ENCODE measurements at places on chromosomes 3 and 15.

DNA sequence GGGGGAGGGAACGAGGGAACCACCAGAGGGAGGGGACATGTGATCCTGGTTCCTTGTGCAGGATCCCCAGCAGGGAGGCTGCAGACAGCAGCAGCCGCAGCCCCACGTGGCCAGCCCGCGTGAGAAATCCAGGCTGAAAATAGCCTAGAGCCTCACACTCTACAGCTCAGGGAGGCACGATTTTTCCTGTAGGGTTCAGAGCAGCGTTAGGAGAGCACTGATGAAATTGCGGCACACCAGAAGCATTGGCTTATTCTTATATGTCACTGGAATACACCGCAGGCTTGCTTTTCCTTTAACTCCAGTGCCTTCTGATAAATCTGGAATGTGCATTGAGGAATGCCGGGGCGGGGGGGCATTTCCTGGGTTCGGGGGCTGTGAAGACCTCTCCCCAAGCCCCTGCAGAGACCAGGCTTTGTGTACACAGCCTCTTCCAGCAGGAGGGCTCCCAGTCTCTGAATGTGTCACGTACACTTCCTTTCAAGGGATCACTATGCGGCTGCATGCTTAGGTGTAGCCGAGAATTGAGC lies 193.0 kb downstream of the ATP10A start:
- DNase-seq: no peak

GRCh38 chr15:75229191-75230015 lies 27.7 kb downstream of the C15orf39 start:
- DNase-seq: no peak

DNA sequence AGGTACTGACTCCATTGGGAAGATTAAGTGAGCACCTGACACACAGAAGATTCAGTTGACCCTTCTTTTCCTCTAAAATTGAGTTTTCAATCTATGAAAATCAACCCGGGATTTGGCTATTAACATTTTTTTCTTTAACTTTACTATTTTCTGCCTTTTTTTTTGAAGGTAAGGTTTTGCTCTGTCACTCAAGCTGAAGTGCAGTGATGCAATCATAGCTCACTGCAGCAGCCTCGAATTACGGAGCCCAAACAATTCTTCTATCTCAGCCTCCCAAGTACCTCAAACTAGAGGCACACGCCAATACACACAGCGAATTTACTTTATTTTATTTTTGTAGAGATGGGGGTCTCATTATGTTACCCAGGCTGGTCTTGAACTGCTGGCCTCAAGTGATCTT lies 1029.5 kb downstream of the MCTP2 start:
- no peak for DNase-seq

DNA sequence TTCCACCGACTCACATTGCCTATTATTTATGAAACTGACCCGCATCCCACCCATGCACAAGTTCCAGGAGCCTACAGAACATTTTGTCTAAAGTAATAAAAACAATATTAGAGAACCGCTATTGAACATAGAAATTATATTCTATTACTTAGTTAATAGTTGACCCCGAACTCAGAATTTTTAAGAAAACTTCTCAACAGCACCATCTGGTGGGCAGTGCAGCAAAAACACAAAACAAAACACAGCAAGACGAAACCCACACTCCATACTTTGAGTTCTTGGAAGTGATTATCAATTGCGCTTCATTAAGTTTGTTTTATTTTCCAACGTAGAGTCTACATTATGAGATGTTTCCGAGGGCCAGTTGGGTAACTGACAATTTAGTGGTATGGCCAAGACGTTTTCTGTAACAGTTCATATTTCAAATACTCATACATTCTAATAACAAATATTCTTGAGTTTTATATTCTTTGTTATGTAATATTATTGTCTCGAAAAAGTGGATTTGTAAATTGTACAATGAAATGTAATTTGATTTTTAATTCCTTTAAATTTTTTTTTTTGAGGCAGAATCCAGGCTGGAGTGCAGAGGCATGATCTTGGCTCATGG lies 24.0 kb upstream of the C3orf70 start:
- no peak for DNase-seq

DNA sequence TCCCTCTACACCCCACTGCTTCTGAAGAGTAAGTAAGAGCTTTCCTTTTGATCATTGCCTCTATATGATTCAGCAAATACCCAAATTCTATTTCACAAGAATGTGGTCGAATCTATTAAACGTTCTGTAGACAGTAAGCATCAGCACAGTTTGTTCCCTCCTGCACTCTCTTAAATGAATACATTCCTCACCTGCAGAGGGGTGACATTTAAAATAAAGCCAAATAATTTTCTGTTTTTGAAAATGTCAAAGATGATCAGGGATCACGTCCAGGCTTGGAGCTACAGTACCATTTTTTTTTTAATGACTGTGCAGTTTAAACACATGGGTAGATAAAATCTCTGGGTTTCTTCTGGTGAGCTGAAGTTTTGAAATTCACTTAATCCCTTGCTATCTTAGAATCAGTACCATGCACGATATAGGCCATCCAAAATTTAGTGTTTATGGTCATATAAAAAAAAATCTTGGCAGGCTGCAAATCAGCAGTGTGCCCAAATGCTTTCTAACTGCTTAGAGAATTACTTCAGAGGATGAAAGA lies 12.8 kb downstream of the PYDC2 start:
- DNase-seq: no peak

DNA sequence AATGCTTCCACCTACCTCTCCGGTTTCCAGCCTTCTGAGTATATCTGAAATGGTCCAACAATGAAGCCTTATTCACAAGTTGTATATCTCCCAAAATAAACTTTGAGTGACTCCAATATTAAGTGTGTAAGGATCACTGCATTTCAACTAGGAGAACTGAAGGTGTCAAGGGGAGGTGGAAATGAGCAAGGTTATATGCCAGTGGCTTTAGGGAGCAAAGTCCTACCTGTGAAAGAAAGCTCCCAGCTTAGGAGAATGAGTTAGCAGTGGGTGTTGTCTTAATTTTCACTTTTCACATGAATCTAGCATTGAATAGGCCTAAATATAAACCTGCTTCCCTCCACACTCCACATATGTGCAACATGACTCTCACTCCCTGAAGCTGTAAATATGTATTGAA lies 29.0 kb downstream of the LMCD1 start:
- no peak for DNase-seq

DNA sequence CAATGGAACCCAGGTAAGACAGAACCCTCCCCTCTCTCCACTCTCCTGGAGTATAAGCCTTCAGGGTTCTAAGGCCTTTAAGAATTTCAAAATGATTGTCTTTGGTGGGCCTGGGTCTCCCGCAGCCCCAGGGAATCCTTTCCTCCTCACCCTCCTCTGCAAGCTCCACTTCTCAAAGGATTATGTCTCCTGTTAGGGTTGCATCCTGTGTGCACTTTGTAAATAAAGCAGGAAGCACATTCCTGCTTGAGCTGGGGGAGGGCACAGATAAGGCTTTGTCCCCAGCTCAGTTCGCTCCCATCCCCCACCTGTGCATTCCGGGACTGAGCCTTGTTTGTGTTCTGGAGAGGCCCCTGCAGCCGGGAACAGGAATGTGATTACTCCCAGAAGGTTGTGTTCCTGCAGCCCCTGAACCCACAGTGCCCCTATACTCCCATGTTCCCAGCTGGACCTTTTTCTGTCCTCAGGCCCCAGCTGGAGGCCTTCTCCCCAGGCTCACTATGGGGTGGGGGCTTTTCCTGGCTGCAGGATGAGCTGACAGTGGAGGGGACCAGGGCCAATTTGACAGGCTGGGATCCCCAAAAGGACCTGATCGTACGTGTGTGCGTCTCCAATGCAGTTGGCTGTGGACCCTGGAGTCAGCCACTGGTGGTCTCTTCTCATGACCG lies 9.5 kb downstream of the TYRO3 start:
- DNase-seq: no peak

- DNase-seq: no peak
Observed at GRCh38 chr15:81301385-81301784, 22.6 kb downstream of the STARD5 start.

DNA sequence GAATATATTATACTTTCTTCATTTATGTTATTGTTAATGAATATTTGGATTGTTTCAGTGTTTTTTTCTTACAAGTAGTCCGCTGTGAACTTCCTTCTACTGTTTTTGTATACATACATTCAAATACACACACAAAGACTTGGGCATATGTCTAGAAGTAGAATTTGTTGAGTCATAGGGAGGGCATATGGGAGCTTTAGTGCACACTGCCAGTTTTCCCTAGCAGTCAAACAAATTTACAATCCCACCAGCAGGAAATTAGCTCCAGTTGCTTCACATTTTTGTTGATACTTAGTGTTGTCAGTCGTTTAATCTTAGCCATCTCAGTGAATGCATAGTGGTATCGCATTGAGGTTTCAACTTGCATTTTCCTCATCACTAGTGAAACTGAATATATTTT lies 492.3 kb downstream of the DIPK2A start:
- no peak for DNase-seq

GRCh38 chr3:115359536-115359935 lies 212.4 kb upstream of the ZBTB20 start:
- DNase-seq: no peak

GRCh38 chr15:26623071-26623470 lies 149.8 kb downstream of the GABRB3 start:
- DNase-seq: no peak

DNA sequence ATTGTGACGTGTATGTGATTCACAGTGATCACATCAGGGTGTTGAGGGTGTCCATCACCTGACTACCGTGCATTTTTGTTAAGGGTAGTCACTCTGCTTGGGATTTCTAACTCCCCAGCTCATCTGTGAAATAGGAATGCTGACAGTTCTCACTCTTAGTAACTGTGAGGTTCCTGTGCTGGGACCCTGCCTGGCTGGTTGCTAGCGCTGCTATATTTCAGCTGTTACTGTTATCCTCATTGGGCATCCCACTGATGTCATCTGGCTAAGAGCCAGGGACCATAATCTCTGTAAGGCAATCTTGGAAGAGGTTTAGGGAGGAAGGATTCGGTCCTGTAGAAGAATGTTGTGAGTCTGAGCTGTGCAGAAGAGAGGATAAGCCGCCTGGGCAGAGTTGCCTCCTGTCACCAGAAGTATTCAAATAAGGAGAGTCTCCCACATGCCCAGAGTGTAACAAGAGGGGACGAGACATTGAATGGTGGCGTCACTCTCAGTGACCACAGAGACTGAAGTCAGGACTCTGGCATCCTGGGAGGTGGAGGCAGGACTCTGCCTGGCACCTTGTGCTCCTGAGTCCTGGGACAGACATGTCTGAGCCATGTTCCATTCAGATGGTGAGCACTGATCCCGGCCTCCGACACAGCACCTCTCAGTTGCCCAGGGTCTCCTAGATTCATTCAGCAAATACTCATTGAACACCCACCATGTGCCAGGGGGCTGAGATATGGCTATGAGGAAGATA lies 52.2 kb downstream of the FBLN2 start:
- DNase-seq: no peak

- DNase-seq: no peak
Observed at GRCh38 chr3:101512396-101512645, 691 bp downstream of the SENP7 start.

DNA sequence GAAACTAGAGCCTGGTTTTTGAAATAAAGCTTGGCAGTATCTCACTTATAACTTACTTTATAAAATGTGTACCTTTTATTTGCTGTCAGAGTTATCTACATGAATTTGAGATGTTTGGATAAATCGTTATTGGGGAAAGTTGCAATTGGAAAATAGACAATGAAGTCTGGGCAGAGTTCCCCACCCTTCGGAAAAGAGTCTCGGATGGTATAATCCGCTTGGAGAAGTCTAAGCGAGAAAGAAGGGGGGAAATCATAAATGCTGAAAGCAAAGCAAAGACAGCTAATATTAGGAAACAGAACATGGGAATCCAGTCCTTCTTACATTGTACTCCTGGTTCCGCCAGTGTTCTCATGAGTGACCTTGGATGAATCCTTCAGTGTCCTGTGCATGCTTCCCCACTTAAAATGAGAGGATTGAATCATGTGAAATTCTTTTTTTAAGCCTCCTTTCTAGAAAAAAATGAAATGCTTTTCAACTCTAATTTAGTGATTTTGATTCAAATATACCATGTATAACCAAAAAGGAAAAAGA lies 162.4 kb downstream of the ATG7 start:
- no peak for DNase-seq

DNA sequence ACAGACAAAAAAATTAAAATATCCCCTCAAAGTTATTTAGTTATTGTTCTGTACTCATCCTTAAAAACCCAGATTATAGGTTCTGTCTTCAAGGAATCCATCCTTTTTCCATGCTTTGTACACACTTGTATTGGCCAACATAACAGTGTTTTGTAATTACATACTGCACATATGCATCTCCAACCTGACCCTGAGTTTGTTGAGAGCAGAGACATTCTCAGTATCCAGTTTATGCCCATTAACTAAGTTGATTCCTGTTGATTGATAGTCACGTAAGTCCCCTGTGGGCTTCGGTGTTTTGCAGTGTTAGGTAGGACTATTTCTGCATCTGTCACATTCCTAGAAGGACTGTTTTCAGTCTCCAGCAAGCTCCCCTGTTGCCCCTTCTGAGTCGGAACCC lies 33.6 kb downstream of the MOBP start:
- no peak for DNase-seq

- DNase-seq: no peak
Observed at GRCh38 chr15:56760186-56760585, 26.9 kb upstream of the ZNF280D start.

- no peak for DNase-seq
Observed at GRCh38 chr3:141193066-141193830, 38.4 kb upstream of the PXYLP1 start.

- no peak for DNase-seq
Observed at GRCh38 chr15:60077581-60078359, 73.7 kb downstream of the FOXB1 start.

DNA sequence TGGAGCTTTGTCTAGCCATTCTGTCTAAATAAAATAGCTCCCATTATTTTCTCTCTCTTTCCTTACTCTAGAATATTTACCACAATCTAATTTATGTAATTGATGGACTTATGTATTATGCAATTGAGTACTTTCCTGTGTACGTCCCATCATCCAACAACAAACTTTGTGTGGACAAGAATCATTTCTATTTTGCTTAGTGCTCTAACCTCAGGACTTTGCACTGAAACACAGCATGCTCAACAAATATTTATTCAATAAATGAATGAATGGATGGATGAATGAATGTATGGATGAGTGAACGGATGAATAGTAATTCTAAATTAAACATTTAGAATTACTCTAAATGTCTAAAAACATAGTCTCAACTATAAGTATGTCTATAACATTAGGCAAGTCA lies 115.2 kb upstream of the RORA start:
- no peak for DNase-seq

DNA sequence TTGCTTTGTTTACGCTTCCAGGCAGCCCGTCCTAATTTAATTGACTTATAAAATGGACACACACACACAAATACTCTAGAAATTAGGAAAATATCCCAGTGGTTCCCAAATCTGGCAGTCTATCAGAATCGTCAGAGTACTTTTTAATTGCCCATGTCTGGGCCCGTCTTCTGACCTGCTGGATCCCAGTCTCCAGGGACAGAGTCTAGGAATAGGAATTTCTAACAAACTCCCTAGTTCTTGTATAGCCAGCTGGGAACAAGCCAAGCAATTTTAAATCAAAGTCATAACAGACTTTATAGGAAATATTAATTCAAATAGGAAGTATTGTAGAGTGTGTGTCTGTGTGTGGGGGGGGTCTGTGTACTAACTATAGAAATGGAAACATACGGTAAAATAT lies 33.4 kb downstream of the LDHAL6B start:
- DNase-seq: no peak

- no peak for DNase-seq
Observed at GRCh38 chr15:85826756-85827515, 32.2 kb upstream of the KLHL25 start.
